ENCODE measurements at places on chromosomes 1 and 21.

- DNase-seq = no peak
Measured at GRCh38 chr1:41281334-41281733, 39.2 kb upstream of the SCMH1 start.

GRCh38 chr21:17859661-17860060 is 40.5 kb upstream of the C21orf91 start:
- no peak for DNase-seq

DNA sequence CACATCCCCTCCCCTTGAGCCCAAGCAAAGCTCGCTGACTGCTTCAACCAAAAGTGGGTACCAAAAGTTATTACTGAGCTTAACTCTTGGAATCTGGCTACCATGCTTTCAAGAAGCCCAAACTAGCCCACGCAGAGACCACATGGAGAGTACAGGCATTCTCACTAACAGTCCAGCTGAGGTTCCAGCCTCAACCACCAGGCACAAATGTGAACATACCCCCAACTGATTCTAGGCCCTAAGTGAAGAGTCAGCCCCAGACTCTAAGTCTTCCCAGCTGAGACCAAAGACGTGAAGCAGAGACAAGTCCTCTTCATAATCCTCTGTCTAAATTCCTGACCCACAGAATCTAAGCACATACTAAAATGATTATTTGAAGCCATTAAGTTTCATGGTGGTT is 36.8 kb downstream of the EVI5 start:
- DNase-seq = no peak

DNA sequence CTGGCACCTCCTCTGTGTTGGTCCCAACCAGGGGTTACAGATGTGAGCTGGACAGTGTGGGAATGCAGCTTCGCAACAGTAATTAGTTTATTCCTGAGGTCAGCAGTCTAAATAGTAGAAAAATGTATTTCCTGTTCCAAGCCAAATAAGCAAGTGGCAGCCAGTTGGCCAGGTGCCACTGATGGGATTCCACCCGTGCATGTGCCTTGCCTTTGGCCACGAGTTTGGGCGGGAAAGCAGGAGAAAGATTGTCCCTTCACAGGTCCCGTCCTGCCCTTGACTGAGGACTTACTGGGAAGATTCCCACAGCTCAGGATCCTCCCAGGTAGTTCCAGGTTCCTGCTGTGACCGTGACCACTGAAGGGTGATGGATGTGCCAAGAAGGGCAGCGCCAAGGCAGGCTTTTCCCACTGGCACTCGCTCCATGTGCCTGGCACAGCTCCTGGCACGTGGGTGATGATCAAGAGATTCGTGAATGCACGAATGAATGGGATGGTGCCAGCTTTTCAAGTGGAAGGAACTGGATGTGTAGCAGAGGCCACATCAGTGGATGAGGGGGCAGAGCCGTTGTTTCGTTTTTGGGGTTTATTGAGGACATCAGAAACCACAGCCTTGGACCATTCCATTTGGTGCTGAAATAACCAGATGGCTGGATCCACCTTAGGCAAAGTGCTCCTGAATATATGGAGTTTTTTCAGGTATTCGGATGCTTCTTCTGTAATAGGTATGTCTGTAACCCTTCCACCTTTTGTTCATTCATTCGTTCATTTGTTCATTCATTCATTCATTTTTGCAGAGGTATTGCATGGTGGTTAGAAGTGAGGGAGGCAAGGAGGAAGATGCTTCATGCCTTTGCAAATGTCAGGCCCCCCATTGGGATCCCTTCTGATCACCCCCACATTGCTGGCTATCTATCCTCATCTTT is 62.4 kb upstream of the WNT4 start:
- no peak for DNase-seq

DNA sequence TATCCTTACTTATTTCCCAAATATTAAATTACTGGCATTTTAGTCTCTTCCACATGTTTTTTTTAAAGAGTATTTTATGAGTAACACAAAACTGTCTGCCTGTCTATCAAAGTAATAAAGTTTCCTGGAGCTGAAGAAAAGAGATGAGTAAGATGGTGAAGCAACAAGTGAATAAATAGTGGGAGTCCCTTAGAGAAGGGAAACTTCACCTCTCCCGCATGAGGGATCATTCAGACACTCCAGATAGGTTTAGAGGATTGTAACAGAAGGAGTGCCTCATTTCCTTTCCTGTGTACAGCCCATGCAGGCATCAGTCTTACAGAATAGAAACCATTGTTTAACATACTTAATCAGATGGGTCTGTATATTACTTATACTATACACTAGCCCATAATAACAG is 205.7 kb downstream of the USP25 start:
- no peak for DNase-seq

All from NCI-H2081 treated with DMSO at 0.1 percent for 48 hours (cell line).